Cerebellum (tissue), 4 donors: ENCODE measurements at places on chromosomes 4 and X. TPM values are rescaled to one million over a fixed set of nuclear protein-coding genes. Genes with fewer than 3 reads are reported as not detected.

DNA sequence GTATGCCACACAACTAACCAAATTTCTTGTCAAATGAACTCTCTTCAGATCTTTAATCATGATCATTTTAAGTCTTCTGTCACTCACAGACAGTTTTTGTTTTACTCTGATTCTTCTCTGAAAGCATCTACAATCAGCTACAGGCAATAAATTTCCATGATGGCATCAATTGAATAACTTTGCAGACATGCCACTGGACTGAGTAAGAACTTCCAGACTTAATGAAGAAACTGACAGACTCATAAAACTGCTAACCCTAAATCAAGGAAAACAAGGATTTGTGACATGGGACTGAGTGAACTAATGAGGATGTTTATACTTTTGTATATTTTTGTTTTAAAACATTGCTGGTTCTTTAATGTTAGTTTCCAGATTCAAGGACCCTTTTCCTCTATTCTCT is 5.5 kb upstream of the PPP1R2C start:
- no peak for DNase-seq

DNA sequence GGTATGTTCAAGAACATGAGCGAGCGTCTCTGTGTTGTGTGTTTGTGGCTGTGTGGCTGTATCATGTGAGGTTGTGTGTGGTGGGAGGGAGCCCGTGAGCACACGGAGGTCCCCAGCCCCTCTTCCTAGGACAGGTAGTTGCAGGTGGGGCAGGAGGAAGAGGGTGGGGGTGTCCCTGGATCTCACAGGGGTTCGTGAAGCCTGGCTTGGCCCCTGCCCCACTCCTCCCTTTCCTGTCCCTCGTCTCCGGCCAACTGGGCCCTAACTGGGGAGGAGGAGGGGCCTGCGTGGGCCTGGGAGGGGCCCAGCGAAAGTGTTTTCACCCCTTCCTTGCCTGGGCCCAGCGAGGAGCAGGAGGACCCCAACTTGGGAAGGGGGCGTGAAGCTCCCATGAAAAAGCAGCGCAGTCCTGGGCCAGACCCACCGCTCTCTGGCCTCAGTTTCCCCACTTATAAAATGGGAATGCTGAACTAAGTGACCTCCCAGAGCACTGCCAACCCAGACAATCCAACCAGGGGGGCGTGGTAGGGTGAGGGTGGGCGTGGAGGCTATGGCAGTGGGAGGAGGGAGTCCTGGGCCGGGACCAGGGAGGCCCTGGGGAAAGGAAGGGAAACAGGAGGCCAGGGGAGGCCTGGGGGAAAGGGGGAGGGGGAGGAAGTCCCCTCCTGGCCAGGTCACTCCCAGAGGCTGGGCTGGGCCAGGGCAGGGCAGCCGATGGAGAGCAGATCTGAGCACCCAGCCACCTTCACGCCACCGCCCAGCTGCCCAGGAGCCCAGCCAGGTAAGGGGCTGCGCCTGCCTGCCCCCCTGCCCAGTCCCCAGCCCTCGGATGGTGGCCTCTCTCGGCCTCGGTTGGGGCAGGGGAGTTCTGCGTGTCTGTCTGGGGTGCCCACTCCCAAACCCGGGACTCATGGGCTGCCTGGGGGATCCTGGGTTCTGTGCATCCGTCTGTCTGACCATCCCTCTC is at the start of gene AVPR2:
Gene AVPR2 (plus strand): TSS at position 683 of the 967 bp plus-strand sequence. CDS start 473 bp downstream, outside the sequence.
- no peak for DNase-seq

GRCh38 chr4:6767748-6768538 is 14.6 kb upstream of the KIAA0232 start:
- DNase-seq, result no peak

The GNL3L gene
- 20.8 TPM for total RNA-seq

DNA sequence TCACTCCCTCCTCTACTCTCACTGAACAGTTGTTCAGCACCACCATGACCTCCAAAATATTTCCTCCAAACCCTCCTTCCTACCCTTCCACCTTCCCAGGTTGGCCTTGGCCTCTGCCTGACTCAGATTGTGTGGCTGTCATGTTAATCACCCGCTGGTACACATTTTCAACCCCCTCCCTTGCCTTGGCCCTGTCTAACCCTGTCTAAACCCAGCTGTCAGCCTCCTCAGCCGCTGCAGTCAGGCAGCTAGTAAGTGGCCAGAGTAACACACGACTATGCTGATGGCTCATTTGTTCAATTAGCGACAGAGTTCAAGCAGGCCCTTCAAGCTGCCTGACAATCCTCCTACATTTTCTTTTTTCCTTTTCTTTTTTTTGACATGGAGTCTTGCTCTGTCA is 18.0 kb downstream of the ING2 start:
- no peak for DNase-seq

GRCh38 chrX:37677243-37677642 is 8.3 kb upstream of the XK start:
- DNase-seq, result no peak

GRCh38 chr4:175823015-175823742 is 11.1 kb upstream of the GPM6A start:
- DNase-seq, result no peak

DNA sequence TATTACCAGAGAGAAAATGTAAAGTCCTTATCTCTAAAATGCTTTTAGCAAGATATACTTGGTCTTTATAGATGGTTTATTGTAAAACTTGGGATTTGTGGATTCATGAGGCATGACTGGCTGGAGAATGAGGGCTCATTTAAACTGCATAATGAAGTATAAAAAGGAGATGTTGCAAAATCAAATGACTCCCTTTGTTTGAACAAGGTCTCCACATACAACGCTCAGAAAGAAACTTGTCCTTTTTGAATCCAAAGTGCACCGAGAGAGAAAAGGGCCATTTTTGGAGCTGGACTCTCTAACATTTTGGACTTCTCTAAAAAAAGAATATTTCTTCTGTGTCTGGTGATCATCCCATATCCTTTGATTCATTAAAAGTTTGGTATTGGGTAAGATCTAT is 7.7 kb upstream of the EIF1AX start:
- no peak for DNase-seq
